ENCODE measurements at places on chromosomes 16 and 17.
A peak's percentile ranks its signal among the peaks of the same experiment; 100 is the strongest.

DNA sequence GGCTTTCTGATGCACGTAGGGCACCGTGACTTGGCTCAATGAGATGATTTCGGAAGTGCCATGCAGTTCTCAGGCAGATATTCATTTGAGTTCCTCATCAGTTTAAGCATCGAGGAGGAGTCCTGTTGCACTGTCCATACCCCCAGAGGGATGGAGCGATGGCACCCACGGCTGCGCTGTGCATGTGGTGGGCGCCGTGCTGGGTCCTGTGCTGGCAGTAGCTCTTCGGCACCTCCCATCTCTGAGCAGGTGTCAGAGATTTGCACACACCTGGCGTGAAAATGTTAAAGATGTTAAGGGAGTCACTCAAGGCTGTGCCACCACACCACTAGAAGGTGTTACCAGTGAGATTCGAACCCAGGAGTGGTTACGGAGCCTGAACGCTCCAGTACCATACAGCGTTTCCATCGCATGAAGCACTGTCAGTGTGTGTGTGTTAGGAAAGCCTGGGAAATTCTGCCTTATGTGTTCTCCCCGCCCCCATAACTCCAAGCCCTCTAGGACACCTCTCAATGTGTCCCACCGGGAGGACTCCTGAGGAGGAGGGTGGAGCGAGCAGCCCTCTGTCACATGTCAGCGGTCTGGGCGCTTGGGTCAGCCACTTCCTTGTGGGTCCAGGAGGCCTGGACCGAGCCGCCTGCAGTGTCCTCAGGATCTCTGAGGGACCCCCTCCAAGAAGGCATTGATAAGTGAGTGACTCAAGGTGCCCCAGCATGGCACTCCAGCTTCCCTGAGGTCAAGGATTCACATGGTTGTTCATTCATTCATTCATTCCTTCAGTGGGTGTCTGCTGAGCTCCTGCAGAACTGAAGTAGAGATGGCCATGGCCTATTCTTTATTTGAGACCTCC is 3.8 kb downstream of the MRC2 start:
- no peak for DNase-seq

DNA sequence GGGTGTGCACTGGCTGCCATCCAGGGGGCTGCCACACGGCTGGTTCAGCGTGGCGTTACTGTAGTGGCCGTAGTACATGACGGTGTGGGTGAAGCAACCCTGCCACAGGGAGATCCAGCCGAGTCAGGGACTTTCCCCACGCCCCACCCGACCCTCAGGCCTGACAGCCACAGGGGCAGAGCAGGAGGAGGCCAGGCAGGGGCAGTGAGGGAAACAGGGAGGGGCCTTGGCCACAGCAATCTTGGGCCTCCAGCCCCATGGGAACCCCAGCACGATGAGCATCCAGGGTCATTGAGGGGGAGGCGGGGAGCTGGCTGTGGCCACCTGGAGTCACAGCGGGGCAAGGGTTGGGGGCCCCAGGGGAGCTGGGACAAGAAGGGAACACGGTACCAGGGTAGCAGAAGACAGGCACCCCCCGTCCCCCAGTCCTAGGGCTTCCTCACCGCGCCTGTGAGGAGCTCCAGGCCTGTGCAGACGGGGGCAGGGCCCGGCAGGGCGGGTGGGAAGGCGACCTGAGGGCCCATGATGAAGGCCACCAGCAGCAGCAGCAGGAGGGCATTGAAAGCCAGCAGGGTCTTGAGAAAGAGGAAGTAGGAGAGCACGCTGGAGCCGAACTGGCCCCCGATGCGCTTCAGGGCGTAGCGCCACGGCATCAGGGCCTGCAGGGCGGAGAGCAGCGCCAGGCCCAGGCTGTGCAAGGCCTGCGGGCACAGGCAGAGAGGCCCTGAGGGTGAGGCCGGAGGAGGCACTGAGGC is 4.3 kb downstream of the TMC6 start:
- DNase-seq = no peak

DNA sequence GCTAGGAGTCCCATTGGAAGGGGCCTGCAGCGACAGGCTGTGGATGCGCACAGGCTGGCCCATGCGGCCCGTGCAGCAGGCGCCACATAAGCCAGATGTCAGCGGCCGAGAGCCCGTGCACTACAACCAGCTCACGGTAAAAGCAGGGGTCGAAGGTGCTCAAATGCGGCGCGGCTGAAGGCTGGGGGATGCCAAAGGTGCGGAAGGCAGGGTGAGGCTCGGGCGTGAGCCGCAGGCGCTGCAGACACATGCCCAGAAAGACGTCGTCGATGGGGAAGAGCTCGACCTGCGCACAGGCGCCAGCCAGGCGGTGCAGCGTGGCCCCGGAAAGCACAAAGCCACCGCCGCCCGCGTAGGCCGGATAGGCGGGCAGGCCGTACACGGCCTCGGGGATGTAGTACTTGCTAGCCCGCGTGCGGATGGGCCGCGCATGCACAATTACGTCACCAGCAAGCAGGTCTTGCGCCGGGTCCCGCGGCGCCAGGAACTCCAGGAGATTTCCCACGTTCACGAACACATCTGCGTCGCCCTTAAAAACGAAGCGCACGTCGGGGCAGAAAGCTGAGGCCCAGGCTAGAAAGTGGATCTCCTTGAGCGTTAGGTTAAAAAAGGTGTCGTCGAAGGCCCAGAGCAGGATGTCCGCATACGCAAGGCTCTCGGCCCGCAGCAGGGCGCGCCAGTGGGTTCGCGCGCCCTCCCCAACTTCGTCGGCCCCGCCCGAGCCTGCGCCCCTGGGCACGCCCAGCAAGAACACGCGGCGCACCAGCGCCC is 1.3 kb downstream of the B3GNT9 start:
- no peak for DNase-seq

DNA sequence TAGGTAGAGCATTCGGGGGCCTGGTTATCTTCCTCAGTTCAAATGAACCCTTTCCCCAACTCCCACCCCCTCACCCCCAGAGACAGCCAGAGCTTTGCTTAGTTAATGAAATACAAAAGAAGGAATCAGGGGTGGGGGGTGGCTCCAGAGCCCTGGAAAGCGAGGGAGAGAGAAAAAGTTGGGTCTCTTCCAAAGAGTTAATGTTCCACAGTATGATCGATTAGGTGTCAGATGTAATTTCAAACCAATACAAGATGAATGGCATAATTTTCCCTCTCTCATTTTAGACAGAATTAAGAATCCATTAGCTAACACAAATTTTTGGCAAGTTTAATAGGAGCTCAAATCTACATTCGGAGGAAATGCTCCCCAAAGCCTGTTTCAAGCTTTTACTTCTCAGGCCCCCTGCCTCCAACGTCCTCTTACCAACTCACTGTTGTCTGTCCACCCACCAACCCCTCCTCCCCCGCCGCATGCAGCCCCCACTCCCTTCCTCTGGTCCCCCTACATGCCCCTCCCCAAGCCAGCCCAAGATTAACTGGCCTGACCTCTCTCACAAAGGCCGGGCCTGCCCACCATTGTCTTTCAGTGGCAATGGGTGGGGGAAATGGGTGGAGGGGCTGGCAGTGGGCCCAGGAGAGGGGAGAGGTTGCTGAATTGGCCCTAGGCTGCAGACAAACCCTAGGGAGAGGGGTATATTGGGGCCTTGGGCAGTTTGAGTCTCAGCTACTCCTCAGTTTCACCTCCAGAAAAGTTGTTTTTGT is 28.2 kb downstream of the NEUROD2 start:
- no peak for DNase-seq

- no peak for DNase-seq
Observed at GRCh38 chr16:47139561-47140185, 4.1 kb downstream of the NETO2 start.

DNA sequence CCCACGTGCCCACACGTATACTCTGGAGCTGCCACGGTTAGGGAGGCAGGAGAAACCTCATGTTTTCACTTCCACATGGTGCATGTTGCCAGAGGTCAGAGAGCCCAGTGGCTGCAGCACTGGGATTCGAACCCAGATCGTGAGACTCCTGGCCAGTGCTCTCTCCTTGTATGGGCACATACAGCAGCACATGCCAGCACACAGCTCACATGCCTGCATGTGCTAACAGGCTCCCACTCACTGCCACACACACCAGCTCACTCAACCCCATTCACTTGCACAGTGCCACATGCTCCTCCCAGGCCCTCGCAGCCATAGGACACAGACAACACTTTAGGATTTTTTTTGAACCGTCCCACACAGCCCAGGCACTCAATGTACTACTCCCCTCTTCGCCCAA is 49.5 kb upstream of the MRPS23 start:
- no peak for DNase-seq

- no peak for DNase-seq
Observed at GRCh38 chr16:14056970-14057369, 14.1 kb upstream of the MRTFB start.

- no peak for DNase-seq
Observed at GRCh38 chr17:78227455-78227916, 3.9 kb upstream of the TMEM235 start.

GRCh38 chr16:7456211-7456610 is 123.6 kb downstream of the RBFOX1 start:
- DNase-seq = no peak

DNA sequence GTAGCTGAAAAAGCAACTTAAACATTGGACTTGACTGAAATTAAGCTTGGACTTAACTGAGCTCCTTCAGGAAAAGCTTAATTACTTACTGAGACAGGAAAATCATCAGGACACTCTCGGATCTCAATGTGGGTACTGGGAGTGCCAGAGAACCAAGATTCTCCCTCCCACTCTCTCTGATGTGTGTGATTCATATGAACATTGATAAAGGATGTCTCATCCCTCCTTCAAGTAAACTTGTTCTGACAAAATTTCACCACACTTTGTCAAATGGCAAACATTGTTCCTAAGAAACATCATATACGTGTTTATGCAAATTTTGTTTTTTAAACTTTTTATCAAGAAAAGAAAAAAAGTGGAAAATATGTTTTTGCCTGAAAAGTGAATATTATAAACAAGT is 4.1 kb upstream of the SLFN5 start:
- peak; percentile 37 for DNase-seq

- DNase-seq = no peak
Observed at GRCh38 chr17:15492791-15493692, 25.6 kb upstream of the CDRT4 start.

DNA sequence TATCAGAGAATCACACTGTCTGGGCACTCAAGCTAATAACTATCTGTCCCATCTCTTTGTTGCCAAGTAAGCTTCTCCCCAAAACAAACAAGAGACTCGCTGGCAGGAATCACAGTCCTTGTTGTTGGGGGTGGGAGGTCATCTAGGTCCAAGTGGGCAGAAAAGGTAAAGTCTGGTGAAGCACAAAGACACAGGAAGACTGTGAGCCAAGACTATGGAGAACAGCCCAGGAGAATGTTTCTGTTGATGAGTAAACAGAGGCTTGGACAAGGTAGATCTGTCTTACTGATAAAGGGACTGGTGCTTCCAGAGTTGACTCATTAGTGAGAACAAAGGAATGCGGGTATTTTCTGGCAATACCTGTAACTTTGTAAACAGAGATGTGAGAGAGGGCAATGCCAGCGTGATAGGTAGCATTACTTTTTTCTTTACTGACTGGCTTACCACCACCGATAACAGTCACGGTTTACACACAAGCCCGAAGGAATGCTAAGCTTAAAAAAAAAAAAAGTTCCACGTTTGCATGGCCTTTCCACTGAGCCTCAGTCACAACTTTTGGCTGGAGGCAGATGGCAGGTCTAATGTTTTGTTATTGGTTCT is 11.5 kb upstream of the MMD start:
- DNase-seq = no peak

DNA sequence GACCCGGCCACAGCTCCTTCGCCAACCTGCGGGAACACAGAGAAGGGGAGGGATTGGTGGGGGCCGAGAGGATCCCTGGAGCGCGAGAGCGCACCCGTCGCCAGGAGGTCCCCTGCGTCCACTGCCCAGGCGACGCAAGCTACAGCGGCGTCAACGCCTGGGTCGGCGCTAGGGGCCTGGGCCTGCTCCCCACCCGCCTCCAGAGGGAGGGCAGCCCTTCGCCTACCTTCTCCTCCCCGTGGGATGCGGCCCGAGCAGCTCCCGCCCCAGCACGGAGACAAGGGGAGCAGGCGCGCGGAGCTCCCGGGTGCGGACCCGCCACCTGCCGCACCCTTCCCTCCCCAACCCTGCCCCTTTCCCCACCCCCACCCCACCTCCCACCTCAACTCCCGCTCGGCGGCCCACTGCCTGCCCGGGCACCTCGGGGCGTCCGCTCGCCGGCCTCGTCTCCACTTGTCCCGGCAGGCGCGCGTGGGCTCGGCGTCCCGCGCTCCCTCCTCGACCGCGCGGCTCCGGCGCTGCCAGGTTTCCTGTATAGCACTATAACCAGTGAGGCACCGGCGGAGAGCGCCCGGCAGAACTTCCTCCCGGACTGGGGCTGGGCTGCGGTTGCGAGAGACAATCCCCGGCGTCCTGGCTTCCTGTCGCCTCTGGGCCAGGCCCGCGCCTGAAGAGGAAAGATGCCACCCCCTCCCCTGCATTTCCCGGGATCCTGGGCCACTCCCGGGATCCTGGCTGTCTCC is 119.1 kb upstream of the SMURF2 start:
- no peak for DNase-seq

DNA sequence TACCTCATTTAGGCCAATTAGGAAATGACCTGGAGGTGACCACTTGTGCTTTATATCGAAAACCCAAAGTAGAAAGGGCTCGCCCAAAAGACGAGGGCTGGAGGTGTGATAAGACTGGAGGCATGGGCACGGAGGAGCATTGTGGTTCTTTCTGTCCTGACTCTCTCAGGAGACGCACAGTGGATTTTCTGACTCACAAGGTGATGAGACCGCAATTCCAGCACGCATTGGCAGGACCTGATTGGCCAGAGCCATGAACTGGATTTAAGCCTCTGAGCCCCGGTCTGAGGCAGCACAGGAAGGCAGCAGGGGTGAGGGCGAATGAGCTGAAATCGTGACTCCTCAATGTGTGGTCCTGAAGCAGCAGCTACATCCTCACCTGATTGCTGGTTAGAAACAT is 559.1 kb upstream of the SALL1 start:
- no peak for DNase-seq

GRCh38 chr17:32634167-32634566 is 147.4 kb downstream of the CDK5R1 start:
- DNase-seq = no peak

DNA sequence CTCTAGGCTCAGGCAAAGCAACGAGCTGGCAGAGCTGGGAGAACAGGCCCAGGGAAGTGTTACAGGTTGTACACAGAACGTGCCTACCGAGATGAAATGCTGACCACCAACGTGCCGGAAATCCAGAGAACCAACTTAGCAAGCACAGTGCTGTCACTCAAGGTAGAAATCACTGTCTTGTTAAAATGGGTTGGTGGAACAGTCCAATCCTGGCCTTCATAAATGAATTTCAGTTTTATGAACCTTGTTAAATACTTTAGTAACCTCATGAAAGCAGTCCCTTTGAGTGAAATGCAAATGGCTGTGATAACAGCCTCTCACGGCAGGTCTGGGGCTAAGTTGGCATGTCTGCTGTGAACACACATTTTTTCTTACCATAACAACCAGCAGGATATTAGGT is 29.0 kb downstream of the ETV4 start:
- no peak for DNase-seq

GRCh38 chr17:56638591-56639051 is 45.1 kb downstream of the NOG start:
- DNase-seq = no peak

Data from non-pigmented ciliary epithelial cell (primary cell).